T-helper 22 cell (primary cell): ENCODE measurements at places on chromosomes 3 and 15.

DNA sequence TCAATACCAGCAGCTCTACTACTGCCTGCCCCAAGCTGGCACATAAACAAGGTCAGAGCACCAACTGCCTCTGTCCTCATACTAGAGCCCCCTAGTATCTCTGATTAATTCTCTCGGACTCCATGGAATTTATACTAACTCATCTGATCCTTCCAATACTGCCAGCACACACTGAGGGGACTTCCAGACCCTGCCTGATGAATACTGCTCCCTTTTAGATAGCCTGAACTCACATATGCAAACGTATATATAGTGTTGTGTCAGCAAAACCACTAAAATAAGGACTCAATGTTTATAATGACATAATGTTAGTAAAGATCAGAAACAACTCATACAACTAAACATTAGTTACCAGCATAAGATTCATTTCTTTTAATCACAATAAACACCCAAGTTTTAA is 25.0 kb downstream of the CEP70 start:
- DNase-seq = no peak

GRCh38 chr3:189508784-189509501 is 122.2 kb upstream of the TP63 start:
- no peak for DNase-seq

DNA sequence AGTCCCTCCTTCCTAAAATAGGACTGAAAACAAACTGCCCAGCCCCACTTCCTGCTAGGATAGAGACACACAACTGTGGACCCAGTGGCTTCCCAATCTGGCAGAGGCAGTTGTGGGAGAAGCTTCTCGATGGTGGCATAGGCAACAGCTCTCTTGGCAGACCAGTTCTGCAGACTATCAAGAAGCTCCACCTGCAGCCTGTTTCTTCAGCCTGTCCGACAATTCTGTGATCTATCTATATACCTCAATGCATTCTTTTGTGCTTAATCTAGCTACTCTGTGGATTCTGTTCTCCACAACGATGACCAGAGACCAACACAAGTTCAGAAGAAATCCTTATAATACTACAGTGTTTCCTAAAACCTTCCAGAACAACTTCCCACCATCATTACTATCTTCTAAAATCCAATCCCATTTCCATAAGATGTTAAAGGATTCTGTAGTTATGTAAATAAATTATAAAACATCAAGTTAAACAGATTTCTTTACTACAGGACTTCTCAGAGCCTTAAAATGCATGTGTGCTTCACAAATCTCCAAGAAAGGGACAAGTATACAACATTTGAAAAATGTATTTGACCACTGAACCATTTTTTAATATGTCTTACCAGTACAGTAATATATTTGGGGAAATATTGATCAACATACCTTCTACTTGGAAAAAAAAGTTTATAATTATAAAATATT is 57.7 kb downstream of the IGF2BP2 start:
- no peak for DNase-seq

- DNase-seq = no peak
Observed at GRCh38 chr15:77039848-77040247, 31.1 kb downstream of the TSPAN3 start.

- DNase-seq = no peak
Observed at GRCh38 chr3:38360345-38360744, 13.8 kb downstream of the XYLB start.

GRCh38 chr3:122826278-122826677 is 31.4 kb downstream of the SLC49A4 start:
- no peak for DNase-seq

GRCh38 chr3:172193436-172193835 is 154.1 kb downstream of the FNDC3B start:
- DNase-seq = no peak

GRCh38 chr3:78791753-78792152 is 976.0 kb downstream of the ROBO1 start:
- no peak for DNase-seq

DNA sequence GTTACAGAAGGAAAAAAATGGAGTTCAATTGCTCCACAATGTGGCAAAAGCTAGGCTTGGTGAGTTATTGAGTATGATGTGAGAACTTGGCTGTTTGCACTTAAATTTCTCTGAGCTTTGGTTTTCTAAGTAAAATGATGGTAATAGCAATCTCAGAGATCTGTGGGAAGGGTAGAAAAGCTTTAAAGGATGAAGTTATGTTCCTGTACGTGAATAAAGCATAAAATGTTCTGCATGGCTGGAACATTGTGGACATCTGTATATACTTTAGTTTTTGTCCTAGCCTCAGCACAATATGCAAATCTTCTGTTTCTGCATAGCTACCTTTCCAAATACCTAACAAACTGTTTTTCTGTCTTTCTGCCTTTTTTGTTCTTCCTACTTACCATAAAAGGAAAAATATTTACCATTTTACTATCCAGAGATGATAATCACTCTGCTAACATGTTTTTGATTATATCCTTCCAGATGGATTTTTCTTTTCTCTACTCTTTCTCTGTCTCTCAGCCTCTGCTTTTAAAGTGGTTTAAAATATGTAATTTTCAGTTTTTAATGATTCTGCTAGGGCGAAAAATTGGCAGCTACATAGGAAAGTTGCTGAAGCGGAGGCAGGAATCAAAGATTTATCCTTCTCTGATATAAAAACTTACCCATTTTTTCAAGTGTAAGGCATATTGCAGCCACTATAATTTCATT is 188.1 kb downstream of the FNDC3B start:
- DNase-seq = no peak

DNA sequence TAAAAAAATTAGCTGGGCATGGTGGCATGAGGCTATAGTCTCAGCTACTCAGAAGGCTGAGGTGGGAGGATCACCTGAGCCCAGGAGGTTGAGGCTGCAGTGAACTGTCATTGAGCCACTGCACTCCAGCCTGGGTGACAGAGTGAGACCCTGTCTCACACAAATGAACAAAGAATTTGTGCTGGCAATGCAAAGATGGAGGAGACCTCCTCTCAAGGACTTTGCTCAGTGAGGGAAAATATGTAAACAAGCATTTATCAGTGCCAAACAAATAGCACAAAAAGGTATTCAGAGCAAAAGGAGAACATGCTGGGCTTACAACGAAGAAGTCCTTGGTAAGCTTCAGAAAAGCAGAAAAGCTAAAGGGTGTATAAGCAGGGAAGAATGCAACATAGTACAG is 113.1 kb upstream of the UMPS start:
- DNase-seq = no peak

GRCh38 chr3:134807189-134807588 is 12.1 kb downstream of the EPHB1 start:
- no peak for DNase-seq

DNA sequence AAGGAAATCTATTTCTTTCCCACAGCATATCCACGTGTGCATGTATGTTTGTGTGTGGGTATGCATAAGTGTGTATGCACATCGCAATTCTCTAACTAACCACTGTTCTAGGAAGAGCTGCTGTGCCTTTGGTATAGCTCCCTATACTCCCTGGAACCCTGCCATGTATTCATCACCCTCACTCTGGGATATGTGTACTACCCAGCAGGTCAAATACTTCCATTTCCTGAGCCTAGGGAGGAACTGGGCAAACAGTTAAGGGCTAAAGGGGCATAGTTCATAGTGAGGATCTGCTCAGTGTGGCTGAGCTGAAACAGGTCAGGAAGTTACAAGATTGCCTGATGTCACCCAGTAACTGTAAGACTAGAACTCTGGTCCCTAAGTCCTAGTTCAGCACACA is 260.4 kb downstream of the RPLP1 start:
- DNase-seq = no peak

GRCh38 chr3:47227678-47228077 is 54.9 kb downstream of the KIF9 start:
- no peak for DNase-seq

DNA sequence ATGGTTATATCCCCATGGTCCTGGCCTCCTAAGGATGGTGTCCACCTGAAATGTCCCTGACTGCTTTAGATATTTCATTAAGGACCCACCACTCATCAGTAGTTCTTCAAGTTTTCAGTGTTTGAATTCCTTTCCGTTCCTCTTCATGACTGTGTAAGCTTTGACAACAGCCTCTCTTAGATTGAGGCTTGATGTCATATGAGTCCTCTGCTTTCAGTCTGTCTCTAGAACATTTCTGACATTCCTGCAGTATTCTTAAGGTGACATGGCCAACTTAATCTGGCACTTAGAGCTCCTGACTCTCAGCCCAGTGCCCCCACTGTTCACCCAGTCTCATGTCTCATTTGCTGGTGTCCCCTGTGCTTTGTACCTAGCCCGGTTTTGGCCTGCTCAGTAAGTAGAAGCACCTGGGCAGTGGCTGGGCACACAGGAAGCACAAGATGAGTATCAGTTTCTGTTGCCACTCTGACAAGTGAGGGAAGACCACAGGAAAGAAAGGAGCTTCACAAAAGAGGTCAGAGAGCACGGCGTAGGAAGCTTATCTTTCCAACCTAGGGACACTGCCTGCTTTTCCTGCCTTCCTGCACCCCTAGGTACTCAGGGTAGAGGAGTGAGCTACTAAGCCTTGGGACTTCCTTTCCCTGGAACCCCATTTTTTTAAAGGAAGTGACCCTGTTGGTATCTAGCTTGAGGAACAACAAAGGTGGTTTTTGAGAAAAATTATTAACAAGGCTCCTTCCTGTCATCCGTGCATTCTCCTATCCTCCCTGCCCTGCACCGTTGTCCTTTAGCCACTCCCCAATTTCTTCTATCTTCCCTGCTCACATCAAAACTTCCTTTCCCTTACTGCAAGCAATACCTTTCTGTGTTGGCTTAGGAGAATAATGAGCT is 103.1 kb downstream of the KLHL25 start:
- no peak for DNase-seq

DNA sequence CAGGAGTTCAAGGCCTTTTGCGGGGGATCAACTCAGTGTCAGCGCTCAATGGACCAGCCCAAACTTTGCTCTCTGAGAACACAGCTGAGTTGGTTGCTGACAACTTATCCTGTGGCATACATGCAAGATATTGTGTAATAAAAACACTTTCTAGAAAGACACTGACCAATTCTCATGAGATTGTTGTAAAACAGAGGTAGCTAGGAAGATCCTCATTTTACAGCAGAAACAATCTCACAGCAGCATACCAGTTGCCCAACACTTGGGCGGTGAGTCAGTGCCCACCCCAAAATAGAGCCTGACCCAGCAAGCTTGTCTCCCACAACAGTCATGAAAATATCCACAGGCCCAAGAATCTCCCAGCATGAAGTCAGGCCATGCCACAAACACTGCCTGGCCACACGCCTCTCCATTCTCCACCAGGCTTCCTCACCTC is 18.2 kb downstream of the KLHL6 start:
- DNase-seq = no peak

- no peak for DNase-seq
Observed at GRCh38 chr3:196640297-196641018, 964 bp downstream of the NRROS start.

- no peak for DNase-seq
Observed at GRCh38 chr3:15934389-15935195, 136.8 kb upstream of the ANKRD28 start.

- DNase-seq = no peak
Observed at GRCh38 chr3:29949940-29950616, 656.3 kb upstream of the TGFBR2 start.

DNA sequence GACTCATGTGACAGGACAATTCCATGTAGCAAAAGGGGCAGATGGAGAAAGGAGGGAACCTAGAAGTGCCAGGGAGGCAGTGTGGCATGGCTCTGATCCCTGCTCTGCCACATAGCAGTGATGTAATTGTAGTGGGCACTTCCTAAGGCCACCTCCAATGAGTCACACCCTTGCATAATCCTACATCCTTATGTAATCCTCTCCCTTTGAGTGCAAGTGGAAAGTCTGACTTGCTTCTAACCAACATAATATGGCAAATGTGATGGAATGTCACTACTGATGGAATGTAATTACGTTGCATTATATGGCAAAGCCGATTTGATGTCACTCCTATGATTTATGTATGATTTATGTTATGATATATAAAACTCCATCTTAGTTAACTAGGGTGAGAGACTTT is 72.9 kb upstream of the ATP2C1 start:
- DNase-seq = no peak

GRCh38 chr3:192220915-192221314 is 506.4 kb downstream of the FGF12 start:
- no peak for DNase-seq

DNA sequence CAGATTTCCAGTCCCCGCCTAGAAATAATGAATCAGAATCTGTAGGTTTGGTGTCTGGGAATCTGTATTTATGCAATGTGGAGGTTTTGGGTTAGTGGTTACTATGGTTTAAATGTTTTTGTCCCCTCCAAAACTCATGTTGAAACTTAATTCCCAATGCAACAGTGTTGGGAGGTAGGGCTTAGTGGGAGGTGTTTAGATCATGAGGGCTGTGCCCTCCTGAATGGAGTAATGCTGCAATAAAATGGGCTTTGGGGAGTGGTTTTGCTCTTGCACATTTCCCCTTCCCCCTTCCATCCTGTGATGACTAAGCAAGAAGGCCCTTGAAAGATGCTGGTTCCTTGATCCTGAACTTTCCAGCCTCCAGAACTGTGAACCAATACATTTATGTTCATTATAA is 9.2 kb upstream of the RFC4 start:
- no peak for DNase-seq

GRCh38 chr3:32868719-32869512 is 51.1 kb downstream of the TRIM71 start:
- no peak for DNase-seq

DNA sequence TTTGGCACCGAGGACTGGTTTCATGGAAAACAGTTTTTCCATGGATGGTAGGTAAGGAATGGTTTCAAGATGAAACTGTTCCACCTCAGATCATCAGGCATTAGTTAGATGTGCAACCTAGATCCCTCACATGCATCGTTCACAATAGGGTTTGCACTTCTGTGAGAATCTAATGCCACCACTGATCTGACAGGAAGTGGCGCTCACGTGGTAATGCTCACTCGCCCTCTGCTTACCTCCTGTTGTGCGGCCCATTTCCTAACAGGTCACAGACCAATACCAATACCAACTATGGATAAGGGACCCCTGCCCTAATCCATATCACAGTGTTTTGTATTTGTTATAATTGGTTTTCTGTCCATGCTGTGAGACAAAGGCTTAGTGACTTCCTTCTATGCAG is 58.9 kb downstream of the SLMAP start:
- DNase-seq = no peak

- no peak for DNase-seq
Observed at GRCh38 chr3:4588466-4588865, 95.3 kb downstream of the ITPR1 start.

- no peak for DNase-seq
Observed at GRCh38 chr15:42069025-42069424, 25.3 kb downstream of the PLA2G4D start.
